ENCODE measurements at places on chromosomes 3 and 15. TPM values are rescaled to one million over a fixed set of nuclear protein-coding genes. Genes with fewer than 3 reads are reported as not detected.

DNA sequence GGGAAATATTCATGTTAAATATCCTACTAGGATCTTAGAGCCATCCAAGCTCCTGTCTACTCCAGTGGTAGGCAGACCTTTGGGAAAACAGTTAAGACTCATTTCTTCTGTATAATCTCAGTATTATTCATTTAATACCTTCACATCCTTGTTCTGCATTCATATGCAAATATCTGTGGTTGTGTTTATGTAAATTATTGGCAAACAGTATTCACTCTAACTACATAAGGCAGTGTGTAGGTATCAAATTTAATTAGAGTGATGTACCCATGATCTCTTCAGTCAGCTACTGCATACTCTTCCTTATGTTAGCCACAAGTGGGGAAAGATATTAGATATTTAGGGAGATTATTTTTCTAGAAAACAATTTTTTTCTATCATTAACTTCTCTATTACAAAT lies 200.8 kb upstream of the SLC2A2 start:
- DNase-seq, result no peak

DNA sequence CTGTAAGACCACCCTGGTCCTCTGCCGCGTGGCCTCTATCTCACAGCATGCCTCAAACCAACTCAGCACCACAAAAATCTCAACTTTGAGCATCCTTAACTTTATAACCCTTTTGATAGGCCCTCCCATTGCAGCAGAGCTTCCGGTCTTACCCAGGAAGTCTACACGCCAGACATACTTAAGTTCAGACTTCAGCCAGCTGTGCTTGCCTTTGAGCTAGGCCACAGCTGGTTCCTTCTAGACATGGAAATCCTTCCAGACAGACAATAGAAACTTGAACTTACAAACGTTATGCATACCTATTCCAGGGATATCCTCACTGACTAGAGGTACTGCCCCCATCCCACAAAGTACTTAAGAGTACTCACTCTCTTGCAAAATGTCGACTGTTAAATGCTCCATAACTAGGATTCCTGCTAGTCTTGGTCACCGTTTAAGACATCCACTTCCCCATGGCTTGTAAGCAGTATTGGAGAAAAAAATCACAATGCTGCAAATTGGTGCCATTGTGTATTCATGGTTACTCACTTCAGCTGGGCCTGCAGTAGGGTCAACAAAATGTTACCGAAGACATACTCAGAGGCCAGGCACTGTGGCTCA lies 183.5 kb downstream of the TBL1XR1 start:
- DNase-seq, result no peak

DNA sequence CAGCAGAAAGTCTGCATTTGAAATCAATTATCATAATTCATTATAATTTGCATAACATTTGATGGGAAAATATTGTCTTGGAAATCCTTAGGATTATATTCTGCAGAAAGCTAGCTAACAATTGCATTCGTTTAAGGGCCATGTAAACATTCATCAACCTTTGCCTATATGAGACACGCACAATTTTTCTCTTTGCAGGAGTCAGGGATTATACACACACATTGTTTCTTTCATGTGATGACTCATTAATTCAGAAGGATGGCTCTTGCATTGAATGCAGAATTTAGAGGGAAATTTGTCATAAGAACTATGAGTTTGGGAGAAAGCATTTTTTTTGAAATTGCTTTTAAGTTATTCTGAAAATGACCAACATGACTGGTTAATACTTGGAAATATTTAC lies 844.7 kb downstream of the DIPK2A start:
- no peak for DNase-seq

- DNase-seq, result no peak
These were observed 41.2 kb downstream of the SMAD6 start for GRCh38 chr15:66743204-66743603.

- DNase-seq, result no peak
These were observed 263.0 kb downstream of the EBLN2 start for GRCh38 chr3:73324203-73325155.

DNA sequence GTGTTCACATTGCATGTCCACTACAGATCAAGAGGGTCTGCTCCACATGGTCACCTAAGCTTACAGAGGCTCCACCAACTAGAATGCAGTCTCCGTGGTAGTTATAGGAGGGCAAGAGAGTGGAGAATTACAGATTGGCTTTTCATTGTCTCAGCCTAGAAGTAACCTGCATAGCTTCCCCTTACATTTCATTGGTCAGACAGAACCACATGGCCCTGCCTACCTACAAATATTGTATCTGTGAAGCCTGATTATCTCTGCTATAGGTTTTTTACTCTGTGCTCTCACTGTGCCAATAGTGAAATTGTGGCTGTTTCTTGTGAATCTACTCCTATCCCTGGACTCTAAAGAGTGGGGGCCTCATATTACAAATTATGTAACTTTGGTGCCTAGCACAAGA lies 2.5 kb upstream of the TLNRD1 start:
- no peak for DNase-seq

DNA sequence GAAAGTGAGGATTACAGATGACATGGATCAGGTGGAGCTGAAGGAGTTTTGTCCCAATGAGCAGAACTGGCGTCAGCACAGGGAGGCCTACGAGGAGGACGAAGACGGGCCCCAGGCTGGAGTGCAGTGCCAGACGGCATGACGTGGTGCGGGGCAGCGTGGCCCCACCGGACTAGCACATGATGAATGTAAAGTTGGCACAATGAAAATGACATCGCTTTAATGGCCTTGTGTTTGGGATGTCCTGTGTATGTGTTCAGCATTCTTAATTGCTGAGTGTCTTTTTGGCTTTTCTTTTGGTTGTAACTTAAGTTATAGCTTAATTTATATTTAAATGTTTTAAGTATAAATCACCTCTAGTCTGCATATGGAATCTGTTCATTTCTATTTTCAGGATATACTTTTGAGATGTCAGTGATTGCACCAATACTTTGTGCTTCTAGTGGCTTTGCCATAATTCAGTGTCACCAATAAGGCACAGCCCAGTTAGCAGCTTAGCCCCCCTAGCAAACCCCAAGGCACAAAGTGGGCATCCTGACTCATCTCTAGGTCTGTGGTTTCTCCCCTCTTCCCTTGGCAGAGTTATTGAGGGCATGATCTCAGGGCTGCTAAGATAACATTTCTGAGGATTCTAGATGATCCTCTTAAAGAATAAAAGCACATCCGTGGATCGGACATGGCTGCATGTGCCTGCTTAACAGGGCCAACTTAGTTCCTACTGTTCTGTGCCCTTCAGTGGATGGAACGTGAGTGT lies 16.1 kb downstream of the DNAJA4 start:
- no peak for DNase-seq

GRCh38 chr3:134608023-134608770 lies 42.6 kb downstream of the KY start:
- DNase-seq, result no peak

DNA sequence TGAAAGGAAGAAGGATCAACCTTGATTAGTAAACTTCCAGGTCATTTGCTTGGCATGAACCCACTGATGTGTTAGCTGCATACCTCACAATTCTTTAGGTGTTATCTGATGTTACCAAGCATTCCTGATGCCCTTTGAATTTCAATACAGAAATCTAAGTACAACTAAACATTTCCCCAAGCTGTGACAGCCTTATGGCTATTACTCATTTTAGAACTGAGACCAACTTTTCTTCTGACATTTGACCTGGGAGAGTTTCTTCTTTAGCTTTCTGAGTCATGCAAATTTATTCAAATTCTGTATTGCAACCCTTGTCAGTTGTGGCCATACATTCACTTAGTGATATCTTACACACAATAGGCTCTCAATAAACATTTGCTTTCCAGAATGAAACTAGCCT lies 124.3 kb downstream of the TIGIT start:
- DNase-seq, result no peak

DNA sequence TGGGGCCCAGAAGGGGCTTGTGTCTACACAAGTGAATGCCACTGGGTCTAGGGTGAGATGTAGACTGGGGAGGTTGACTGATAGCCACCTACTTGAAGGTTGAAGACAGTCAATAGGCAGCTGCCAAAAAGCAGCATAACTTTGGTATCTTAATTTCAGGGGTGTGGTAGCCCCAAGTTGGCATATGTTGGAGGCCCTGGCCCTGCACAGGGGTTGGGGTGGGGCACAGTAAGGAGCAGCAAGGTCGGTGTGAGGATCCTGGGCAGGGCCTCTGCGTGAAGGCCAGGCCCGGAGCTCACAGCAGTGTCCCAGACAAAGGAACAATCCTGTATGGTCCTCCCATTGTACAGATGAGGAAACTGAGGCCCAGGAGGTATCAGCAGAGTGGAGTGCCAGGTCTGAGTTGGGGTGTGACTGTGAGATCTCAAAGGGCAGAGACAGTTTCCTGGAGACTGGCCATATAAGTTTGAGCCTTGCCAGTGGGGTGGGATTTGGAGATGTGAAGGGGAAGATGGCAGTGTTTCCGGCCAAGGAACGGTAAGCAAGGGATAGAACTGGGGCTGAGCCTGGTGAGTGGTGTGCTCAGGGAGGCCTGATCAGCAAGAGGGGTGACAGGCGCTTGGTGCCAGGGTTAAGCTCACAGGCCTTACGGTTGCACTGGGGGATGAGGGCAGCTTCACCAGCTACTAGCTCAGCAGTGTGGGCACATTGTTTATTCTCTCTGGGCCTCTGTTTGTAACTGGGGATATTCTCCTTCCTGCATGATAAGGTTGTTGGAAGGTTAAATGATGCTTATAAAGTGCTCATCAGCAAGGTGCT lies 1.7 kb downstream of the KLHL40 start:
- DNase-seq, result peak; percentile 57

GRCh38 chr3:127803619-127804018 lies 18.7 kb downstream of the MGLL start:
- DNase-seq, result no peak

- DNase-seq, result no peak
These were observed 1.2 kb downstream of the TRPM7 start for GRCh38 chr15:50685191-50685975.

- DNase-seq, result no peak
These were observed 31.3 kb downstream of the NOX5 start for GRCh38 chr15:69045802-69046201.

DNA sequence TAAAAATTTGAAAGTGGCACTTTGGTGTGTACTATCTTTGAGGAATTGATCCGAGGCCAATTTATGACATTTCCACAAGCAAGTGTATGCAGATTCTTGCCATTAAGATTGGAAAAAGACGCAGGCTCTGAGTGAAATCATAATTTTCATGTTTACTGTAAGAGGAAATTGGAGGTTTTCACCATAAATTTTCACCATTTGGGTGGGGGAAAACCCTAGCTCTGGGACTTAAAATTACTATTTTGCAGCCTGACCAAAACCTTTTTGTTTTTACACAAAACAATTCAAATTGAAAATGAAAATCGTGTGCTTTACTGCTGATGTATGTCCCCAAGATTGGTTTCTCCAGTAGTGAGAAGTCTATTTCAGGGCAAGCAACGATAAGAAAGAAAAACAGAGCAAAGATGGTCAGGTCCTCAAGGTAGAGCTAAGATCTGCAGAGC lies 282.6 kb downstream of the FOXP1 start:
- no peak for DNase-seq

- DNase-seq, result no peak
These were observed 60.6 kb downstream of the MAGI1 start for GRCh38 chr3:65978116-65978515.

GRCh38 chr3:149579838-149580542 lies 77.8 kb downstream of the WWTR1 start:
- DNase-seq, result no peak

DNA sequence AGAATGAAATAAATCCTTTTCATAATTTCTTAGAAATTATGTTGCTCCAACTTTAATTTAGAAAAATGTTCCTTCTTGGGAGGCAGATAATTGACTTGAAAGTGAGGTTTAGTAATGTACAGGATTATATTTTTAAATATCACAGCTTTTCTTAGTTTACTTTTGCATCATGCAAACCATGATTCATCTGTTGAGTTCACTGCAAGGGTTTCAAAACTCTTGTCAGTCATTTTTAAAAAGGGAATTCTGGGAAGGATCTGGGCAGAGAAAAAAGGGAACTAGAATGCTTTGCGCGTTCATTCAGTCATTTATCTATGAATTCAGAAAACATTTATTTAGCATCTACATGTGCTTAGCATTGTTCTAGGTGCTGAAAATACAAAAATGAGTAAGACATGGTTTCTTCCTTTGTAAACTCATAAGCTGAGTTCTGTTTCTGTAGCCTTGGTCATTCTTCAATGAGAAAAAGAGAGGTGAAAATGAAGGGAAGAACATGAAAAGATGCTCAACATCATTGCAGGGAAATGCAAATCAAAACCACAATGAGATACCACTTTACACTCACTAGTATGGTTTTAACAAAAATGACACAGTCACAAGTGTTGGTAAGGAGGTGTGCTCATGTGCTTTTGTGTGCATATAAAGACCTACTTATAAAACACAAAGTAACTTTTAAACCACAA lies 209.1 kb downstream of the NR1D2 start:
- no peak for DNase-seq

- DNase-seq, result no peak
These were observed 99.9 kb upstream of the MLF1 start for GRCh38 chr3:158470944-158471638.

- no peak for DNase-seq
These were observed 600.4 kb downstream of the GRM7 start for GRCh38 chr3:7461202-7461825.

- DNase-seq, result no peak
These were observed 79.9 kb downstream of the IGF1R start for GRCh38 chr15:98728082-98728810.

DNA sequence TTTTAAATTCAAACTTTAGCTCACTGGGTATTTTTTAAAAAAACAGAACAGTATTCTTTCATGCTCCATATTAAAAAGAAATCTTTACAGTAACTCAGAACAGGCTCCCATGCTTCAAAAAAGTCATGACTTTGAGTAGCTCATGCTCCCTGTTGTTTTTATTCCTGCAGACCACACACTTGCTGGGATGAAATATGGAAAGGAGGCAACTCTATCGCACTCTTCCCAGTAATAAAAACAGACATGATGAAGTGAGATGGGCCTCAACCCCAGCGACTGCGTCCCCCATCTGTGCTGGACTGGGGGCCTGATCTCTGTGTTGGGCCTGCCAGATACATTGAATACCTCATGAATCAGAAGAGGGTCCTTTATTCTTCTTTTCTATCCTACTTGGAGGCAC lies 58.9 kb downstream of the ARHGEF3 start:
- no peak for DNase-seq

GRCh38 chr3:176190755-176191154 lies 1006.5 kb downstream of the TBL1XR1 start:
- no peak for DNase-seq

Gene GOLGA6L7
- not detected for total RNA-seq

Gene ADGRG7
- not detected for total RNA-seq

Gene OR5K1
- total RNA-seq, result not detected

Gene PLA2G4E
- total RNA-seq, result not detected

Gene CNTN3
- total RNA-seq, result 4.0 TPM

Gene IL17RB
- not detected for total RNA-seq

Gene CYP1A2
- total RNA-seq, result not detected

Gene SLC25A26
- 18.7 TPM for total RNA-seq

Gene KBTBD8
- total RNA-seq, result 1.8 TPM

Gene CHRNB4
- not detected for total RNA-seq

Gene SCAANT1
- total RNA-seq, result not detected

Gene DZIP1L
- total RNA-seq, result 13.7 TPM

Gene ATP10A
- total RNA-seq, result 27.2 TPM

Gene ACKR4
- total RNA-seq, result 4.6 TPM

Measured in mesenteric fat pad (tissue), 1 donor.